Fibroblast of the conjunctiva (primary cell): ENCODE measurements at places on chromosomes 2 and 18.

DNA sequence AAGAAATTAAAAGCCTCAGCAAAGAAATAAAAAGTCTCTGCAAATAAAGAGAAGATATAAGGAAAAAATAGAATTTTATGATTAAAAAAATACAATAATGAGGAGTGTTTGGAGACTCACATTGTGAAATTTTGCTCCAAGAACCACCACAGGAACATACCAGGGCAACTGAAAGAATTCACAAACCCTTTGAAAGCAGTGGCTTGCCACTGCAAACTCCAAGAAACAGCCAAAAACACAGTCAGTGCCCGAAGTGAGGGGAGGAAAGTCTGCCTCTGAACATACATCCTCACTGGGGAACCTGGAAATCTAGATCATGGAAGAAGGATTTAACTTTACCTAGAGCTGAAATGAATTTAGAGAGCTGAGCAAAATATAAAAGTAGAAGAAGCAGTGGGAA is 33.1 kb downstream of the EVA1A start:
- no peak for DNase-seq

DNA sequence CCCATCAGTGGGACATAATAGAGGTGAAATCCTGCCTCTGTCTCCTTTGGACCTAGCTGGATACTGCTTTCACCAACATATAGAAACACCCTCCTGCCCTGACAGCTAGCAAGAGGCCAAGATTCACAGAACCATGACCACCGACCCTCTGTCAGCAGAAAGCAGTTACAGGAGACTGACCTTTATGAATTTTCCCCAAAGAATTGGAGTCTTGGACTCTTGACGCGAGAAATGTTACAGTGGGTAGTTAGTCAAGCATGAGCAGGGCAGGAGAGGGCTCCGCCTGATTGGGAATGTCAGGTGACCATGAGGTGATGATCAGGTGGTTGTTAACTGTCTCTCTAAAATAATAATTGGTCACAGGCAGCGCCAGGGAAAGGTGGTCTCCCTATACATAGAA is 1002.3 kb downstream of the TDRD15 start:
- no peak for DNase-seq

GRCh38 chr18:24011123-24011917 is 3.2 kb upstream of the TTC39C start:
- no peak for DNase-seq

GRCh38 chr2:241645056-241645914 is 7.8 kb downstream of the ATG4B start:
- DNase-seq = no peak

DNA sequence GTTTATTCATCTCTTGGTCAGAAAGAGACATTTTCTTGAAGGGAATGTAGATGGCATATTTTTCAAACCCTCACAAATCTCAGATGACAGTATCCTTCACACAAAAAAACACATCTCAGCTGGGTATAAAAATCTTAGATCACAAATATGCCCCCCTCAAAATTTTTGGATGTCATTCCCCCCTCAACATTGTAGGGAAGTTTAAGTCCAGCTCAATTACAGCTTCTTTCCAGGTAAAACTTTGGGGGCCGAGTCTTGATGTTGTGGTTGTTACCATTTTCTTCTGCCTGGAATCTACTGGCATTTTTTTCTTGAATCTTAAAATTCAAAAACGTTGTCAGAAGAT is 46.1 kb downstream of the HDAC4 start:
- no peak for DNase-seq

DNA sequence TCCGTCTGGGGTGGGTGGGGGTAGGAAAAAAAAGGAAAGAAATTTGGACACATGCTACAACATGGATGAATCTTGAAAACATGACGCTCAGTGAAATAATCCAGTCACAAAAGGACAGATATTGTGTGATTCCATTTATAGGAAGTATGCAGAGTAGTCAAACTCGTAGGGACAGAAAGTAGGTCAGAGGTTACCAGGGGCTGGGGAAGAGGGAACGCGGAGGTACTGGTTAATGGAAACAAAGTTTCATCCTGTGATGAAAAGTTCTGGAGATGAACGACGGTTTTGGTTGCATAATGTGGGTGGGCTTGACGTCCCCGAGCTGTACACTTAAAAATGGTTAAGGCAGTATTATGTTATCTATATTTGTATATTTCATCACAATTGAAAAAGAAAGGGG is 4.5 kb upstream of the SFTPB start:
- no peak for DNase-seq

- DNase-seq = no peak
Observed at GRCh38 chr2:85199698-85200097, 66.5 kb downstream of the TCF7L1 start.

DNA sequence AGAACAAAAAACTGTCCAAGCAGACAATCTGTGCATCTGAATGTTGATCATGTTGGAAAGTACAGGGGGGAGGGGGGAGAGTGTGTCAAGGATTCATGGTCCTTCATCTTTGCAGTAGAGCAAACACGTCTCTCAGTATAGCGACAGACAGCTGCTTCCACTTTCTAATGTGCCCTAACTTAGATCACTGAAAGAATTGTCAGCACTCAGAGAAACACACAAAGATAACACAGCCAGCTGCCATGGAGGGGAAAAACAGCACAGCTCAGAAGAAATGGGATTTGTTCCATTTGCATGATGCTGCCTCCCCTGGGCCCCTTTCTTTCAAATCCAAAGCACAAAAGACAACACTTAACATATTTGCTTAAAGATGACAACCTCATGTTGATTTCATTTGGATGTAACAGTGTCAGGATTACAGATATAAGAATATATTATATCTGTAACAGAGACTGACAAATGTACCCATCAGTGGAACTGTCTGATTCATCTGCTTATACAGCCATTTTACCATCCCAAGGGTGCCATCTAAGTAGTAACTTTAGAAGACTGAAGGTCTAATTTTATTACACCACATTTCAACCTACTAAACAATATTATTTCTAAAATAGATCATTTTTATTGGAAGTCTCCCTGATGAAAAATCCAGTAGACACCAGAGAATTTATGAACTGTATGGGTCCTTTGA is 17.7 kb downstream of the FIGN start:
- DNase-seq = no peak

DNA sequence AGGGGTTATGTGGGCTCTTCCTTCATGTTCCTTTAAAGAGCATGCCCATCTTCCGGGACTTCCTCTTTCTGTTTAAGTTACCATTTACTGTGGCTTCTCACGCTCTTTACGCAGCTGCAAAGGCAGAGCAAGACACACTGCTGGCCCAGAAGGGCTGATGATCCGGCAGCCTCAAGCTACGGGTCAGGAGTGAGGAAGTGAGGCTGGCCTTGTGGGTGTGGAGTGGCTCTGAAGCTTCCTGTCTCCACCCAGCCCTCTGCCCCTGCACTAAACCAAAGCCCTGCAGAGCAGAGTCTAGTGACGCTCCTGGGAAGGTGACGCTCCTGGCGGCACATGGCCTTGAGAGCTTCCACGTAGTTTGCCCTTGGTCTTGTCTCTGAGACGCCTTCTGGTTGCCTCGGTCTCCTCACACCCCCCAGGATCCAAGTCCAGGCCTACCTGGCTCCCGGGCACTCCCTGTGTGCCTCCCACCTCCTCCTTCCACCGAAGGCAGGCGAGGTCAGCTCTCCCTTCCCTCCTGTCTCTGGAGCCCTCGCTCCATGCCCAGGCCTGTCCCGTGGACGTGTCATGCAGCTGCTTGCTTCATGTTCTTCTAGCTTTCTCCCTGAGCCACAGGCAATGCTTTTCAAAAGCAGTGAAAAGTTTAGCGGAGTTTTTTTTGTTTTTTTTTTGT is 50.3 kb downstream of the ARL4C start:
- DNase-seq = no peak

DNA sequence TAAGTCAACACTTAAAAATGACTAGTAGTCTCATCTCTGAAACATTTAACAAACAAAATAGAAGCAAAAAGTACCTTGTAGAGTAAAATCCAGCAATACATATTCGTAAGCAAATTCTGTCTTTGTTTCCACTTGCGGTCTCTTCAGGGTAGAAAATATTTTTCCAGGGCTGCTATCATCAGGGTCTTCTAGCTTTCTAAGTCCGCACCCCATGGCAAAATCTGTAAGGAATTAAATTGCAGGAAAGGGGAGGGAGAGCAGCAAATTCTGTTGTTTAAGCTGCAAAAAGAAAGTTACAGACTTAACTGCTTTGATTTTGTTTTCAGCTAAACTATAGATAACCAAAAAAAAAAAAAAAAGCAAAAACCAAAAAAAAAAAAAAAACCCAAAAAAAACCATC is at the start of gene RFTN2:
Gene RFTN2, minus strand, starts transcription at position 342 of the 400 bp plus-strand sequence. Its CDS starts 129 bp downstream, at position 213.
- no peak for DNase-seq

- peak; percentile 92 for DNase-seq
Observed at GRCh38 chr2:54903736-54904554, 146.3 kb downstream of the RTN4 start.

DNA sequence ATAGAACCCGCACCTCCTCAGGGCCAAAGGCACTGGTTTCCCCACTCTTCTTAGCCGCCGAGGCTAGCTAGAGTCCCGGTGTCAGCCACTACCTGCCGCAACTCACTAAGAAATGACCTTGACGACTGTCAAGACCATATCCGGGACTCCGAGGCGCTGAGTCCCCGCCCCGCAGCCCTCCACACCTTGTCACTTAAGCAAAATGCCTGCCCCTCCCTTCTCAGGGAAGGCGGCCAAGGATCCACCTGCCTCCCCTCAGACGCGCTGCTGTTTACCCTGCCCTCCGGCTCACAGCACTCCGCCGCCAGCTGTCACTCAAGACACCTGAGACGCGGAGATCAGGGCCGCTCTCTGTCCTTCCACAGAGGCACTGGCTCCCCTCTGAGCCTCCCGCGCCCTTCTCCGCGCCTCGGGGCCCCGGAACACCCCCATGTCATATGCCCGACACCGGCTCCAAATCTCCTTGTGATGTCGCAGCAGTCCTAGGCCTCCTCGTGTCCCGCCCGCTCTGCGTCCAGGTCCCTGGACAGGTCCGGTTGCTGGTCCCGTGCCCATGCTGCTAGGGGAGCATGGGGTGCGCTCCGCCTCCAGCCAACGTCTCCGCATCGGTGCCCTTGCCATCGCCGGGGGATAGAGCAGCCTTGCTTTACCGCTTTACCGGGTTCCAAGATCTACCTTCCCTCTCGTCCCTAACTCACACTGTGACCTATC is 32.5 kb upstream of the REG3G start:
- DNase-seq = no peak

DNA sequence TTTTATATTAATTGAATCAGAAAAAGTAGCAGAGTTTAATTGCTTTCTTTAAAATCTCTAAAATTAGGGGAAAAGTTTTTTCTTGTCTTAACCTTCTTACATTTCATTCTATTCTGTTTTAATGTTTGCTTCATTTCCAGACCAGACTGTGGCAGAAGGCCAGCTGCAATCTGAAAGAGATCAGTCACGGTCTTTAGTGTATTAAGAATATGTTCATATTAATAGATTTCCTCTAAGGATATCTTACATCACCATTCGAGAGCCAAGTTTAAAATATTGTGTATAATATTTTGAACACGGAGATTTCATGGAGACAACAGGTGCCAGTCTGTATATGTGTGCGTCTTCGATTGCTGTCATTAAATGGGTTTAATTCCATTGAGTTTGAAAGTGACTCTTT is 230.9 kb upstream of the ZSWIM2 start:
- DNase-seq = no peak

- no peak for DNase-seq
Observed at GRCh38 chr2:110812726-110813645, 80.6 kb downstream of the ACOXL start.

GRCh38 chr2:188024811-188025210 is 266.9 kb upstream of the GULP1 start:
- DNase-seq = no peak

- DNase-seq = no peak
Observed at GRCh38 chr2:178258916-178259315, 64.6 kb downstream of the OSBPL6 start.

DNA sequence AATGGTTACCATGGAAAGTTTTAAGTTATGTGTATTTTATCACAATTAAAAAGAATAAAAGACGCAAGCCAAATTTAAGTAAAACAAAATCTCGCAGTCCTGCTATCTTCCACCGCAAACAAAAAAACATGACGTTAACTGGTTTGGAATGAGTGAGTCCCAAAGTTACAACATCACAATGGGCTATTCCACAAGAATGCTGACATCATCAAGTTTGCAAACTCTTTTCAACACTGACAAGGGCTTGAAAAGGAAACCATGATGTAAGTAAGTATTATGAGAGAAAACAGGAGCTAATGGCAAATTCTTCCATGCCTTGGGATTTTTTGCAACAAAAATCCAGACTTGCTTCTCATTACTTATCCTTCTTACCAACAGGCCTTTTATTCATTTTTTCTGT is 31.1 kb downstream of the SIGLEC15 start:
- DNase-seq = peak; percentile 33

DNA sequence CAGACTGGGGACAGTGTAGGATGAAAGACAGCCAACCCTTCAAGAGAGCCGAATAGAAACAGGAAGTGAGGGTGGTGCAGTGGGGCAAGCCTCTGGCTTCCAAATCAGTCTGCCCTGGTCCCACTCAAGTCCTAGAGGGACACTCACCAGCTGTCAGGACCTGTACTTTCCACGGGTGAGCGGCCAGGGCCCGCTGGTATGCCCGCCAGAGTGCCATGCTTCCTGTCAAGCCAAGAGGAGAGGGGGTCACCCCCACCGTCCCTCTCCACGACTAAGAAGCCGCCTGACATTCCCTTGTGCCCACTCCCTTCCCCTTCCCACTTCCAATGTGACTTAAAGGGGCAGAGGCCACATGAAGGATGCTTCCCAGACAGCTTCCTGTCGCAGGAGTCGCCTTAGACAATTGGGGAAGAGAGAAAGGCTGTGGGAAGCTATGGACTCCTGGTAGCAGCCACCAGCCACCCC is 564 bp downstream of the MPV17 start:
- DNase-seq = no peak
